ENCODE measurements at places on chromosomes 1 and 21.
A peak's percentile ranks its signal among the peaks of the same experiment; 100 is the strongest.

DNA sequence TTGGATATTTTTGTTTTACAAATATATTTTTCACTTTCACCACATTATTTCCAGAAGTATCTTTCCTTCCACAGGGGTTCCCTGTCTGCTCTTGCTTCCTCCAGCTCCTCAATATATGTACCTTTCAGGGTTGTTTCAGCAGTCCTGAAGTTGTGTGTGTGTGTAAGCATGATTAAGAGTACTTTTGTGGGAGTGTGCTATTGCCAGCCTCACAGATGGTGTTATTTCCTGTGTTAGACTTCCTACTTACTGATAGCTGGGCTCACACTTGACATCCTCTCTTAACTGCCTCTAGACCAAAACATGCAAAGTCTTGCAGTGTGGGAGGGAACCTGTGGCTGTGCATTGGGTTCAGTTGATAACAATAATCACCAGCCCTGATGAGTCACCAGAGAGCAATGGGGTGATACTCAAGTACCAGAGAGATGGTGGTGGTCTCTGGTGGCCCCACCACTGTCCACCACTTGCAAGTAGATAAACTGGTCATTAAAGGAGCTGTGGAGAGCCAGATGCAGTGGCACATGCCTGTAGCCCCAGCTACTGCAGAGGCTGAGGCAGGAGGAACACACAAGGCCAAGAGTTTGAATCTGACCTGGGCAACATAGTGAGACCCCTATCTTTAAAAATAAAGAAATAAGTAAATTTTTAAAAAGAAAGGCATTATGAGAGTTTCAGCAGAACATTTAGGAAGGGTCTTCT is 126.7 kb downstream of the NR5A2 start:
- no peak for DNase-seq

- no peak for DNase-seq
Measured at GRCh38 chr1:118773656-118774055, 214.5 kb downstream of the TBX15 start.

DNA sequence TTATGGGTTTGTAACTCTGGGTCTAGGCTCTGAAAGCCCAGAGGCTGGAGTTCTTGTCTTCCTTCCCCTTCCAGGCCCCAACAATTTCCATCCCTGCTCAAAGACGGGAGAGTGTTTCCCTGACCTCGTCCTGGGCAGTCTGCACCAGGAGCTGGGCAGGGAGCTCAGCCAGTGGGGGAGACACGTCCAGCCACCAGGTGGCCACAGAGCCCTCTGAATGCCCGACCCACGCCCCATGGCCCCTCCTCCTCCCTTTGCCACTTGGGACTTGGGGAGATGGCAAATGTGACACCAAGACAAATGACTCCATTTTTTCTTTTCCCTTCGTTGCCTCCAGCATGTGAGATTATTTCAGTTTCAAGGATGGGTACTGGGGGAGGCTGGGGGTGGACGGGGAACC is 159.9 kb upstream of the AJAP1 start:
- DNase-seq: no peak

- no peak for DNase-seq
Measured at GRCh38 chr1:178005450-178005849, 35.6 kb upstream of the SEC16B start.

DNA sequence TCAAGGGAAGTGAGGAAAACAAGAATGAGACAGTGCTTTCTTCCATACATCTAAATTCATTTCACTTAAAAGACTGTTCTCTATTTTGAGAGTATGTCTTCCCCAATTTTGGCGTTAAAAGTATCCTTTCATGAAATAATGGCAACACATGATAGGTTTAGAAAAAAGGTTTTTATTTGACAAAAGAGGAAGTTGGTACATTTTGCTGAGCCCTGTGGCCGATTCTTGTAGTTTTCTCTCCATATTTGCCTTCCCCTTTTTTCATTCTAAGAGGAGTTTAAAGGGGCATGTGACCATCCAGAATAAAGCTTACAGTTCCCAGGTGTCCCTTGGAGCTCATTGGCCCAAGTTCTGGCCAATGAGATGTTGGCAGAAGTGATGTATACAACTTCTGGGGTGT is 140.4 kb upstream of the KCNE2 start:
- DNase-seq: no peak

DNA sequence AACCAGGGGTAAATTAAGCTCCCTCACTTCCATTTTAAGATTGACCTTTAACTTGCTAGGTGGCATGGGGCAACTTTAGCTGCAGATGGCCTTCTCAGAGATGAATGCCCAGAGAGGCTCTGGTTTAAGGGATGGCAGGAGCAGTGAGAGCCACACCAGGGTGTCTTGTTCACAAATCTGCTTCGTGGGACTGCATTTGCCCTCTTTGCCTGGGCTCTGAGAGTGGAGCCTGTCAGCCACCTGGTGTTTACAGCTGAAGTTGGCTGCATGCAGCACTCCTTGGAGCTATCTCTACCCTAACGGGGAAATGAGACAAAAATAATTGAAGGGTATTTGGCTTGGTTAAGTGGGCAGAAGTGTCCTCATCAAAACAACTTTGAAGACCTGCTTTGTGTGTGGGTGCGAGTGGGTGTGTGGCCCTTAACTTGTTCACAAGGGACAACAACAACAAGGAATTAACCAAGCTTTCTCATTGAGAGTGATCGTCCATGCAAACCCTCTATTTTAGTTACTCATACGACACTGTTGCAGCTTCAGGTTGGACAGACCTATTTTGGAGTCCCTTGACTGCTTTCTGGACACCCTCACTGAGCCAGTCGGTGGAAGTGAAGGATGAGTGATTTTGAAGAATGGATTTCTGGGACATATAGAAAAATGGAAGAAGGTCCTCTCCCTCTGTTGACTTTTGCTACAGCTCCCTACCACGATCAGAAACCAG is 29.8 kb downstream of the PGM1 start:
- no peak for DNase-seq

DNA sequence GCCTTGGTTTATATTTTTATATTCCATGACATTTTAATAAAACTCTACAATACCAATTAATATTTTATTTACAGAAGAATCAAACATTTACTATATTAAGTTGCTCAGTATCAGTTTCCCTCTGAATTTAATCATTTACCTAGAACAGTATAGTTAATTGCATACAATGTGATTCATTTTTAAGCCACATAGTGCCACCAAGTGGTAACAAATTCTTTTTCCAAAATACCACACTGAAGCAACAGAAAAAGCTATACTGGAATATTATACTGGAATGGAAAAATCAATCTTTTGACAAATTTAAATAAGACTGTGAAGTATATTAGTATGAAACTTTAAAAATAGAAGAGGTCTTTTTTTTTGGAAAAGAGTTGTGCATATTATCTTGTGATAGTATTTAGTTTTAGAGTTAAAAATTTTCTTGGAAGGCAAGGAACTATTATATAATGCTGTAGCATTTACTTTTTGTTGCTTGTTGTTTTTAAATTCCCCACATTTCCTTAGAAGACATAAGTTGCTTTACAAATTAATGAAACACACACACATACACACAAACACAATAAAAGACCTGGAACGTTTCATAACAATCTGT is 57.3 kb downstream of the ZNF644 start:
- no peak for DNase-seq

DNA sequence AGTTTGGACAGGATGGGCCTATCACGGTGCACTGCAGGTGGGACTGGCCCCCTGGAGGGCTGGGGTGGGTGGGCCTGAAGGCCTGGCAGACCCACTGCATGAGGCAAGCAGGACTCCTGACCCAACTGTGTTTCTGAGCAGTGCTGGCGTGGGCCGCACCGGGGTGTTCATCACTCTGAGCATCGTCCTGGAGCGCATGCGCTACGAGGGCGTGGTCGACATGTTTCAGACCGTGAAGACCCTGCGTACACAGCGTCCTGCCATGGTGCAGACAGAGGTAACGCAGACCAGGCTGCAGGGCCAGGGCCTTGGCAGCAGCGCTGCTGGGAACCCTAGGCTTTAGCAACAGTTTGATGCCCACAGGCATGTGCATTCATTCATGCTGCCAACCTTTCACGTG is 29.0 kb upstream of the KDM4A start:
- DNase-seq: no peak

DNA sequence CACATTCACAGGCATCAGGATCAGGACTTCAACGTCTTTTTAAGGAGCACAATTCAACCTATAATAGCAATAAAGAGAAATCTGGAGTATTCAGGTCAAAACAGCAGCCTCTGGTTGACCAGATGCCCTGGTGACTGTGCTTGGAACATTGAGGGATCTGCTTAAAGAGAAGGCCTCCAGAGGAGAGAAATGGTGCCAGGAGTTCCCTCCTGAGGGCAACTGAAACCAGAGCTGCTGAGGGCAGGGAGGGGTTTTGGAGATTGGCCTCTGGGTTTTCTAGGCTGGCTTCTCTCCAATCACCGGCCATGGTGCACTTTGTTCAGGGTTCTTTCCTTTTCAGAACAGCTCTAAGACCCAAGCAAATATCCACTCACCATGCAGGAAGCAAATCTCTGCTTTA is 190.7 kb upstream of the KIAA0040 start:
- DNase-seq: no peak

GRCh38 chr1:193104502-193104906 is 710 bp downstream of the GLRX2 start:
- peak; percentile 38 for DNase-seq

DNA sequence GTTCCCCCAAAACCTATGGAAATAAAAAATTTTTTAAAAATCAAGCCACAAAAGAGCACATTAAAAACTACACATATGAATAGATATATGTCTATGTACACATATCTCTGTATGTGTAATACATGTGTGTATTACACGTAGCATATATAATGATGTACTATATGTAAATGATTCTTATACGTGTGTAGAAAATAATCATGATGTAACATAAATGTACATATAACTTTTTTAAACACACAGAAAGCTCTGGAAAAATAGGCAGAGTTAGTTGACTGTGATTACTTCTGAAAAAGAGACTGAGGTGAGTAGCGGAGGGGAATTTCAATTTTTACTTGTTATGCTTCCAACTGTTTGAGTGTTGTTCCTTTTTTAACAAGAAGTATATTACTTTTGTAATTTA is 405.0 kb downstream of the CAMTA1 start:
- no peak for DNase-seq
